Endothelial cell (in vitro differentiated cells): ENCODE measurements at places on chromosomes 4 and X.

DNA sequence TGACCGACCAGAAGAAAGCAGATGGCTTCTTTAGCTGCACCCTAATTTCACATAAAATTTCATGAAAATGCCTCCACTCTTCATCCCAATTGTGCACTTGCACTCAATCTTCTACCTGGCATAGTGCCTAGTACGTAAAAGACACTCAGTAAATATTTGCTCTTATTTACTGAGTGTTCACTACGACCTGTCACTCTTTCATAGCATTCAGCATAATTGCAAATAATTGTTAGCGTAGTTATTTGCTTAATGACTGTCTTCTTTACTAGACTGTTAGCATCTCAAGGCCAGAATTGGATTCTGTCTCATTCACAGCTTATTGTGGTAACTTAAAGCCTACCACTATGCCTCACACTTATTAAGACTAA is 130.2 kb downstream of the ENOX2 start:
- no peak for DNase-seq

- DNase-seq: no peak
These were observed 31.6 kb downstream of the TKTL1 start for GRCh38 chrX:154327038-154327820.

DNA sequence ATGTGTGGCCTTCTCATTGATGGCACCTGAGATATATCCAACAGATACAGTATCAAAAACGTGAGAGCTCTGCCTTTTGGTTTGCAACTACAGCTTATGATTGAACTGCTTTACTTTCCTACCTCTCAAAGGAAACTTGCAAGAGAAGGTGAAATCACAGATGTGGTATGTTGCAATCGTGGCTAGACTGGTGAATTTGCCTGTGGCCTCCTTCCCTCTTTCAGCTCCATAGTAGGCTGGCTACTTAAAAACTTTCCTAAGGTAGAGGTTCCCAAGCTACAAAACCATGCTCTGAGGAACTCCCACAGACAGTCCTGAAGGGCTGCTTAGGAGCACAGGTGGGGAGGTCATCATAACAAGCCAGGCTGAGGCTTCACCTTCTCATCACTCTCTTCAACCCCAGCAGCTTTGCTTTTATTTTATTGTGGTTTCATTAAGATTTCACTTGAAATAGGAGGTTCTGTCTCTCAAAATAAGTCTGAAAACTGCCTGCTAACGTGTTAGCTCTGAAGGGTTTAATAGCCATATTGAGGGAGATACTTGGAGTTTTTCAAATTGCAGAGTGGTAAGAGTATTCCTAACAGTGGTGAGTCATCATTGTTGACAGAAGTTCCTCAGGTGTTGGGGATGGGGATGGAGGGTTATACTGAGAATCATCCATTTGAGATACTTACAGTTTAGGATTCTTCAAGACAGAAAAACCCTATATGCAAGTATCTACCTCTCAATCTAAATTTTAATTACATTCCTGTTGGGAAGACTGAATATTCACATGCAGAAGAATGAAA is 93.5 kb upstream of the UCP1 start:
- no peak for DNase-seq

DNA sequence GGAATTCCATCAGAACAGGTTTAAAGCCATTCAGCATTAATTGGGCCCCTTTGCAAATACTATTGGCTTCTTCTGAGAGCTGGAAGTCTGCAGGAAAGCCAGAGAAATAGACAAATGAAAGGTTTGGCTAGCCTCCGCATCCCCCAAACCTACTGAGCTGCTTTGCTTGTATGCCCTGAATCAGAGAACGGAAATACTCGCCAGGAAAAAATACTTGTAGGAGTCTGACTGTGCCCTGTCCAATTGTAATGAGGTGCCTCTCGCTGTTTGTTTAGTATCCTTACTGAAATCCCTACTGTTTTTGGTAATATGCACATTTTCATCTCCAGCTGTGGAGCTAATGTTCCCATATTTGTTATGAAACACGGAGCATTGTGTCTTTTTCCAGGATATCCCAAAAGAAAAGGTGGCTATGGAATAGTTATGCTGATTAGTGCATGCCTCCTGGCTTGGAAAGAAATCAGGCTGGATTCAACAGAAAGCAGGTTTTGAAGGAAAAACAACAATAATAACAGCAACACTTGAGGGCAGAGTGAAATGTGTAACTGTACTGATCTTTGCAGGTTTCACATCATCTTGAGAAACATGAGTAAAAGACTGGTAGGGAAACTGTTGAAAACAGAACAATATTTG is 50.7 kb upstream of the NLGN4X start:
- DNase-seq: no peak
